ENCODE measurements at places on chromosomes 2 and 18. TPM values are rescaled to one million over a fixed set of nuclear protein-coding genes. Genes with fewer than 3 reads are reported as not detected.

DNA sequence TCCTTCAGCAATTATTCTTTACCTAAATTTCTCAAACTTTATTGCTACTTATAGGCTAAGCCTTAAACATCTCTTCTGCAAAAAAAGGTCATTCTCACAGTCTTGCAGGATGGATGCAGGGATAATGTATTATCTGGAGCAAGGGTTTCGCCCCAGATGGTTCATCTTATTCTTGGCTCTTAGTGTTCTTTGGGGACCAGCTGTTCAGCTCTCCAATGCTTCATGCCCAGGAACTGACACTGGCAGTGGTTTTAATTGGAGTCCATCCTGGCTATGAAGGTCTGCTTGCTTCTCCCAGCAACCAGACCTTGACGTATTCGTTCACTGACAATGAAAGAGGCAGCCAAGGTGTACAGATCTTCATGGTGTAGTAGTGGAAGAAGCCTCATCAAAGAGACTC, 331.9 kb downstream of the SLC8A1 start:
- no peak for DNase-seq
- no peaks in the 10 kb centered on the region for H3K27me3 ChIP-seq
- H3K27ac ChIP-seq, result no peak overlapping the region
- no peak overlapping the region for H3K4me3 ChIP-seq
- no peaks in the 10 kb centered on the region for H3K36me3 ChIP-seq

- H3K27me3 ChIP-seq, result no peaks in the 10 kb centered on the region
- H3K27ac ChIP-seq, result no peak overlapping the region
- no peaks in the 10 kb centered on the region for H3K4me1 ChIP-seq
- no peak overlapping the region for H3K4me3 ChIP-seq
These were observed 1480.9 kb upstream of the SLC39A10 start for GRCh38 chr2:194176134-194176533.

DNA sequence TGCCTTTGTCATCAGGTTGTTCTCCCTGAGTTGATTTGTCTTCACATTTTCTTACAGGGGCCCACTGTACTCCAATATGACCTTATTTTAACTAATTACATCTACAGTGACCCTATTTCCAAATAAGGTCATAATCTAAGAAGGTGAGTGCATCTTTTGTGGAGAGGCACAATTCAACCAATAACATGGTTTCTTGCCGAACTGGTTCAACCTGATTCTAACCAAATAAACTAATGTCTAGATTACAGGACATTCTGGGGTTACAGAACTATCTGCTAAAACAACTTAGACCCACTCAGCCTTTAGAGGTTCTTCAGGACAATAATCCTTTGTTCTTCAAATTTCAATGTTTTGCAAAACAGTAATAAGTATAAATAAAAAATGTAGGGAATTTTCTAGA, 496.5 kb upstream of the SOX11 start:
- no peak overlapping the region for H3K27ac ChIP-seq
- no peak for DNase-seq
- H3K36me3 ChIP-seq, result no peaks in the 10 kb centered on the region

DNA sequence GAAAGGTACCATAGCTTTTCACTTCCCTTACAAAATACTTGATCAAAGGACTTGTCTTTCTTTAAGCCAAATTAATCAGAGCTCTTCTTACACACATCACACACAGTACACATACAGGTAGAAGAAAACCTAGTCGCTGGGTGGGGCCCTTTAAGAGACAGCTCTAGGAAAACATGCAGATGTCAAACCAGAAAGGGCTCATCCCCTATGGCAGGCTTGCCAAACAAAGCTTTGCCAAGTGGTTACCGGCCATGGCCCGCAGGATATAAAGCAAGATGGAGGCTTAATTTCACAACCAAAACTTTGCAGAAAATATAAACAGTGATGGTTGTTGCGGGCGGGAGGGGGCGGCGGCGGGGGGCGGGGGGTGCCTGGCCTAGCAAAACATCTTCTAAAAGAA, 2156.0 kb upstream of the PIK3C3 start:
- DNase-seq, result no peak
- no peak overlapping the region for H3K4me3 ChIP-seq
- H3K27ac ChIP-seq, result no peak overlapping the region
- no peaks in the 10 kb centered on the region for H3K27me3 ChIP-seq
- no peaks in the 10 kb centered on the region for H3K4me1 ChIP-seq
- H3K36me3 ChIP-seq, result no peaks in the 10 kb centered on the region

DNA sequence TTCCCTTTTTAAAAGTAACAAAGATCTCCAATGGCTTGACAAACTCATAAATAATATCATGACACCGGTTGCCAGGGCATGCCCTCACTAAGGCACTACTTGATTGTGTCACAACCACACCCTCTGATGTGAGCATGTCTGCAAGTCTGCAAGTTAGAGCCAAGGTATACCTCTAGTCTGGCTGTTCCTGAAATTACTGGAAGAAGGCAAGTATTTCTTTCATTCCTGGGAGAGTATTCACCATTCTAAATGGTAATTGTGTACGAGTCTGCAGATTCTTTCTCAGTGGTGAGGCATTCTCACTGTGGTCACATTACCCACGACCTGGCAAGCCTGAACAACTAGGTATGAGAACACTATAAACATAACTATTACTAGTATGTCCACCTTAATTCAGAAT, 25.7 kb upstream of the RNU4ATAC start:
- DNase-seq, result no peak
- no peaks in the 10 kb centered on the region for H3K27me3 ChIP-seq
- no peak overlapping the region for H3K4me3 ChIP-seq
- H3K36me3 ChIP-seq, result peaks cover 33% of the 10 kb centered on the region

- H3K27me3 ChIP-seq, result no peaks in the 10 kb centered on the region
- no peak overlapping the region for H3K4me3 ChIP-seq
- H3K4me1 ChIP-seq, result no peaks in the 10 kb centered on the region
- no peak for DNase-seq
- H3K27ac ChIP-seq, result no peak overlapping the region
These were observed 41.1 kb downstream of the ID2 start for GRCh38 chr2:8722986-8723385.

- no peak overlapping the region for H3K27ac ChIP-seq
- H3K36me3 ChIP-seq, result no peaks in the 10 kb centered on the region
- H3K27me3 ChIP-seq, result peaks cover 5% of the 10 kb centered on the region
- no peak overlapping the region for H3K4me3 ChIP-seq
These were observed 18.9 kb upstream of the FZD7 start for GRCh38 chr2:202014759-202015211.

DNA sequence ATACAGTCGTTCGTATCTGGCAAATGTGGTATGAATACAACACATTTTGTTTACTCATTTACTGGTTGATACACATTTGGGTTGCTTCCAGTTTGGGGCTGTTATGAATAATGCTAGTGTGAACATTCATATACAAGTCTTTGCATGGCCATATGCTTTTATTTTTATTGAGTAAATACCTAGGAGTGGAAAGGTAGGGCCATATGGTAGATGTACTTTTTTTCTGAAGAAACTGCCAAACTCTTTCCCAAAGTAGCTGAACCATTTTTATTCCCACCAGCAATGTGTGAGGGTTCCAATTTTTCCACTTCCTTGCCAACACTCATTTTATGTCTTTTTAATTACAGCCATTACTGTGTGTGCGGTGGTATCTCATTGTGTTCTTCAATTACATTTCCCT, 496.2 kb upstream of the NRXN1 start:
- DNase-seq, result no peak
- no peak overlapping the region for H3K4me3 ChIP-seq
- no peak overlapping the region for H3K27ac ChIP-seq
- H3K36me3 ChIP-seq, result no peaks in the 10 kb centered on the region

DNA sequence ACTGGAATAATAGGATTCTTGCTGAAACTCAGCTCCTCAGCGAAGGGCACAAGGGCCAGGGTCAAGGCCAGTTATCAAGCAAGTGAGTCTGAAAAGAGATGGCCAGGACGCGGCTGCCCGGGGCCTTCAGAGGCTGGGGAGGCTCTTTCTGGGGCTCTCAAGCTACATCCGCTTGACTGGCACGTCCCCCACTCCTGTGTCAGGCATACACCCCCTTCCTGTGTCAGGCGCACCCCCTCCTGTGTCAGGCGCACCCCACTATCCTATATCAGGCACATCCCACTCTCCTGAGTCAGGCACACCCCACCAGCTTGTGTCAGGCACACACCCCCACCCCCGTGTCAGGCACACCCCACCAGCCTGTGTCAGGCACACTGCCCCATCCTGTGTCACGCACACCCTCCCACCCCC, 91.8 kb downstream of the TPO start:
- no peak overlapping the region for H3K4me3 ChIP-seq
- H3K27me3 ChIP-seq, result peaks cover 5% of the 10 kb centered on the region
- no peak overlapping the region for H3K27ac ChIP-seq
- no peaks in the 10 kb centered on the region for H3K4me1 ChIP-seq
- H3K36me3 ChIP-seq, result no peaks in the 10 kb centered on the region

GRCh38 chr18:12668041-12668440, 10.1 kb upstream of the SPIRE1 start:
- peaks cover 3% of the 10 kb centered on the region for H3K36me3 ChIP-seq
- no peaks in the 10 kb centered on the region for H3K27me3 ChIP-seq
- no peaks in the 10 kb centered on the region for H3K4me1 ChIP-seq
- no peak overlapping the region for H3K27ac ChIP-seq

DNA sequence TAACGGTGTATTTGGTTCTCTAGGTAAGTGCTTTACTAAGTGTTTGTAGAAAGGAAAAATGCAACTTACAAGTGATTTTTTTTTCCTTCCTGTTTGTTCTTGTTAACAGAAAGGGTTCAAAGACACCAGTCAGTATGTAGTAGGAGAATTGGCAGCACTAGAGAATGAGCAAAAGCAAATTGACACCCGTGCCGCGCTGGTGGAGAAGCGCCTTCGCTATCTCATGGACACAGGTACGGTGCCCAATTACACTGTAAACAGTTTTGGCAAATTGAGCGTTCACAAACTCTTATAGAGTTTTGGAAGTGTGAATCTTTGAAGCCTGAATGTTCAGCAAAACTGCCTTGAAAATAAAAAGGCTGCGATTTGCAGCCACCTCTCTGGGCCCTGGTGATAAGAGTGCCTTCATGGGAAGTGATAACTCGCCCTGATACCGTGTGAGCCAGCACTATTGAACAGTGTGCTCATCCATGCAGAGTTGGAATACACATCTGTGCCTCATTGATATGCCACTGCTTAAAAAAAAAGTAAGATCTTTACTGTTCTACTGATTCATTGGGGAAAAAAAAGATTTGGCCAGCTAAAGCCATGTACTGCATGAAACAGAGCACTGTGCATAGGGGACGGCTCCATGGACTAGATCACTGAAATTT, 54.0 kb upstream of the OTX1 start:
- no peaks in the 10 kb centered on the region for H3K36me3 ChIP-seq
- H3K4me1 ChIP-seq, result peaks cover 9% of the 10 kb centered on the region
- H3K4me3 ChIP-seq, result no peak overlapping the region

DNA sequence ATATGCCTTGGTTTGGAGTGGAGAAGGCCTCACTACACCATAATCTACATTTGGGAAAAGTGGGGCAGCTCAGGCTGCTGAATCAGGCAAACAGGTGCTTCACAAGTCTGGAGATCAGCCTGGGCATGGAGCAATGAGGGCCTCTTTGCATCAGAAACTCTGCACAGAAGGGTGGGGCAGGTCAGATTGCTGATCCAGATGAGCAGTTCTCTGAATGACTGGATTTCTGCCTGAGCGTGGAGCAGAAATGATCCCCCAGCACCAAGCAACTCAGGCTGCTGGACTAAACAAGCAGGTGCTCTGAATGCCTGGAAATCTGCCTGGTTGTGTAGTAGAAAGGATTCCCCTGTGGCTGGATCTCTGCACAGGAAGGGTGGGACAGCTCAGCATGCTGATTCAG, 605.3 kb upstream of the ZNF804A start:
- no peaks in the 10 kb centered on the region for H3K4me1 ChIP-seq
- H3K36me3 ChIP-seq, result no peaks in the 10 kb centered on the region
- H3K4me3 ChIP-seq, result no peak overlapping the region
- DNase-seq, result no peak
- no peak overlapping the region for H3K27ac ChIP-seq
- no peaks in the 10 kb centered on the region for H3K27me3 ChIP-seq

GRCh38 chr18:62852851-62853250, 137.5 kb downstream of the PHLPP1 start:
- H3K4me1 ChIP-seq, result peaks cover 24% of the 10 kb centered on the region
- H3K27ac ChIP-seq, result no peak overlapping the region
- H3K4me3 ChIP-seq, result no peak overlapping the region
- DNase-seq, result no peak
- peaks cover 8% of the 10 kb centered on the region for H3K36me3 ChIP-seq
- peaks cover 1% of the 10 kb centered on the region for H3K27me3 ChIP-seq

GRCh38 chr2:186918495-186918894, 69.5 kb upstream of the ZSWIM2 start:
- H3K27me3 ChIP-seq, result no peaks in the 10 kb centered on the region
- no peak for DNase-seq
- no peaks in the 10 kb centered on the region for H3K36me3 ChIP-seq
- no peaks in the 10 kb centered on the region for H3K4me1 ChIP-seq
- H3K4me3 ChIP-seq, result no peak overlapping the region

DNA sequence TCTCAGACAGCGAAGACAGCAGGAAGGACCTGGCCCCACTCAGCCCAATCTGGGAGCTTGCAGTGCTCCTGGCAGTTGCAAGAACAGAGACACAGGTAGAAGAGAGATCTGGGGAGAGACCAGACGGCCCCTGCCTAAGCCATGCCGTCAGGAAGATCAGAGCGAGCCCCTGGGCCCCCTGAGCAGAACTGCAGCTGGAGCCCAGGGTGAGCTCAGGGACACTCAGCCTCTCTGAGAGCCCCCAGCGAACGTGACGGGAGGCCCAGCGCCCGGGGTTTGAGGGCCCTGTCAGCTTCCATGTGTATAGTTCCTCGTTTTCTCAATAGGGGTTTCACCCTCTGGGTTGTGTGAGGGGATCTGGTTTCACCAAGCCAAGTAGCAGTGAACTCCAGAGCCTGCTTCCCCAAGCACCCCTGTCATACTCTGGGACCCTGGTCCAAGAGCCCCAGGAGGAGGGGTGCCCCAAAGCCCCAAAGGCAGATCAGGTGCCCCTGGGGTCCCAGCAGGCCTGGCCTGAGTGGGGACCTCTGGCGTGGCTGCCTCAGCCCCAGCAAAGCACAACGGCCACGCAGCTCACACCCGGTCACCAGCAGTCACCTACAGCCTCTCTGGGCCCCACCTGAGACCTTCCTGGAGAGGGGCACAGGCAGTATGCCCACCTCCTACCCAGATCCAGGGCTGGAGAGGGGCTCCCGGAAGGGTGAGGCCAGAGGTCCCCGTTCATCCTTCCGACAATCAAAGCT, 431.3 kb upstream of the MYT1L start:
- peaks cover 4% of the 10 kb centered on the region for H3K27me3 ChIP-seq
- no peak for DNase-seq
- H3K4me3 ChIP-seq, result no peak overlapping the region
- H3K4me1 ChIP-seq, result no peaks in the 10 kb centered on the region

- H3K36me3 ChIP-seq, result no peaks in the 10 kb centered on the region
- H3K4me3 ChIP-seq, result no peak overlapping the region
- no peak for DNase-seq
- H3K4me1 ChIP-seq, result no peaks in the 10 kb centered on the region
These were observed 132.8 kb upstream of the L3MBTL4 start for GRCh38 chr18:6547476-6547875.

- no peak overlapping the region for H3K27ac ChIP-seq
- H3K36me3 ChIP-seq, result no peaks in the 10 kb centered on the region
- DNase-seq, result no peak
- H3K4me1 ChIP-seq, result no peaks in the 10 kb centered on the region
- H3K27me3 ChIP-seq, result peaks cover 3% of the 10 kb centered on the region
These were observed 257.9 kb downstream of the BCL11A start for GRCh38 chr2:60295636-60295962.

GRCh38 chr18:75066021-75066880, 142.7 kb downstream of the PTGR3 start:
- H3K4me1 ChIP-seq, result peaks cover 21% of the 10 kb centered on the region
- peaks cover 5% of the 10 kb centered on the region for H3K27me3 ChIP-seq
- DNase-seq, result no peak
- H3K27ac ChIP-seq, result no peak overlapping the region

Gene SERPINB4
- 0.41 TPM for total RNA-seq

Gene SLC11A1
- not detected for total RNA-seq

Gene SLC25A12
- 9.7 TPM for total RNA-seq

Gene CFAP221
- 1.1 TPM for total RNA-seq

Gene NPPC
- total RNA-seq, result 11.4 TPM

All from endothelial cell (in vitro differentiated cells).